ENCODE measurements at places on chromosomes 3 and 15.

- DNase-seq, result no peak
Measured at GRCh38 chr3:24513463-24513862, 18.8 kb upstream of the THRB start.

GRCh38 chr3:184874709-184875644, 63.0 kb downstream of the VPS8 start:
- DNase-seq, result no peak

GRCh38 chr3:178900029-178900646, 171.5 kb downstream of the ZMAT3 start:
- DNase-seq, result no peak

- no peak for DNase-seq
Measured at GRCh38 chr15:76565366-76565765, 228.8 kb downstream of the ISL2 start.

GRCh38 chr15:78914027-78914764, 30.6 kb downstream of the CTSH start:
- DNase-seq, result no peak

- no peak for DNase-seq
Measured at GRCh38 chr3:159520638-159521037, 468.0 kb upstream of the IL12A start.

DNA sequence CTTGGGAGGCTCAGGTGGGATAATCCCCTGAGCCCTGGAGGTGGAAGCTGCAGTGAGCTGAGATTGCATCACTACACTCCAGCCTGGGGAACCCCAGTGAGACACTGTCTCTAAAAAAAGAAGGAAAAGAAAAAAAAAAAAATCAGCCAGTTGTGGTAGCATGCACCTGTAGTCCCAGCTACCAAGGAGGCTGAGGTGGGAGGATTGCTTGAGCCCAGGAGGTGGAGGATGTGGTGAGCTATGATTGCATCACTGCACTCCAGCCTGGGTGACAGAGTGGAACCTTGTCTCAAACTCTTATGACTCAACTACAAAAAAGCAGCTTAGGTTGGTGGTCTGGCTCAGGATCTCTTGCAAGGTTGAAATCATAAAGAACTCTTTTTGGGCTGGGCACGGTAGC, 19.3 kb upstream of the GPX1 start:
- DNase-seq, result peak; percentile 40

DNA sequence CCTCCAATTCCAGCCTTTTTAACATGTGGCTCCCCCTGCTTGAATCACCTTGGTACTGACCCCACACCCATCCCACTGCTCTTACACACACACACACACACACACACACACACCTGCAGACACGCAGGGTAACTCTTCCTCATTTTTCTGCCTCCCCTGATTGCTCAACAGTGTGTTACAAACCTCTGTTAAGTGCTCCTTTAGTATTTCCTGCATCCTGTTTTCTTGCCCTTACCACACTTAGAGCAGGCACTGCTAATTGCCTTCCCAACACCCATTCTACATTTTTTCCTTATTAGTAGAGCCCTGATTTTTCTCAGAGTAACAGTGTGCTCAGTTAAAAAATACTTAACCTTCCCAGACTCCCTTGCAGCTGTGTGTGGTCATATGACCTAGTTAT, 184.0 kb downstream of the EBLN2 start:
- no peak for DNase-seq

GRCh38 chr15:63476229-63476632, 28.2 kb upstream of the USP3 start:
- DNase-seq, result no peak

GRCh38 chr3:65597952-65598413, 440.7 kb downstream of the MAGI1 start:
- DNase-seq, result no peak

DNA sequence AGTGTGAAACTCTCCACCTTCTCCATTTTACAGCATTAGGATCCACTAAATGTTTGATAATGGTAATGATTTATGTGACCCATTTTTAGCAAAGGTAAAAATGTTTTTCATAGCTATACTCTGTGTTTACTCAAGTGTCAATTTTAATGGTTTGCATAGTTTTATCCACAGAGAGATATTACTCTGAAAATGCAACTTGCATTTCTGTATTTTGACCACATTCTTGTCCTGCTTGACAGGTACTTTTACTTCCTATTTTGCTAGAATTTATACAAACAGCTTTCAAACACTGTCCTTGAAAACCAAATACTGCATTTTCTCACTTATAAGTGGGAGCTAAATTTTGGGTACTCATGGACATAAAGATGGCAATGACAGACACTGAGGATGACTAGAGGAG, 62.9 kb downstream of the SERPINI1 start:
- DNase-seq, result no peak

DNA sequence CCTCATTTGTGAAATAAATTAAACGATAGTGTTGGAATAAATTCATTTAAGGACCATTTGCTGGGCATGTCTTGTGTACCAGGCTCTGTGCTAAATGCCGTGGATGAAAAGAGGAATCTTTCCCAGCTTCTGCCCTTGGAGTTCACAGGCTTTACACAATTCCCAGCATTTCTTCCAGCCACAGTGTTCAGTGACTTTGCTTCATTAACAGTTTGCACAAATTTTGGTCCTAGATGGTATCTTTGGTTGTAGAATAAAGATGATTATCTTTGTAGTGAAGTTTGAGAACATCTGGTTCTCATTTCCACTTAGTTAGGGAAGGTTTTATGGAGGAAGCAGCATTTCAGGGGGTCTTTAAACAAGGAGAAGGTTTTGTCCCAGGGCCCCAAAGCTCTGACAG, 100.1 kb downstream of the LRTM1 start:
- no peak for DNase-seq

GRCh38 chr3:134462331-134462941, 23.3 kb downstream of the ANAPC13 start:
- DNase-seq, result no peak

DNA sequence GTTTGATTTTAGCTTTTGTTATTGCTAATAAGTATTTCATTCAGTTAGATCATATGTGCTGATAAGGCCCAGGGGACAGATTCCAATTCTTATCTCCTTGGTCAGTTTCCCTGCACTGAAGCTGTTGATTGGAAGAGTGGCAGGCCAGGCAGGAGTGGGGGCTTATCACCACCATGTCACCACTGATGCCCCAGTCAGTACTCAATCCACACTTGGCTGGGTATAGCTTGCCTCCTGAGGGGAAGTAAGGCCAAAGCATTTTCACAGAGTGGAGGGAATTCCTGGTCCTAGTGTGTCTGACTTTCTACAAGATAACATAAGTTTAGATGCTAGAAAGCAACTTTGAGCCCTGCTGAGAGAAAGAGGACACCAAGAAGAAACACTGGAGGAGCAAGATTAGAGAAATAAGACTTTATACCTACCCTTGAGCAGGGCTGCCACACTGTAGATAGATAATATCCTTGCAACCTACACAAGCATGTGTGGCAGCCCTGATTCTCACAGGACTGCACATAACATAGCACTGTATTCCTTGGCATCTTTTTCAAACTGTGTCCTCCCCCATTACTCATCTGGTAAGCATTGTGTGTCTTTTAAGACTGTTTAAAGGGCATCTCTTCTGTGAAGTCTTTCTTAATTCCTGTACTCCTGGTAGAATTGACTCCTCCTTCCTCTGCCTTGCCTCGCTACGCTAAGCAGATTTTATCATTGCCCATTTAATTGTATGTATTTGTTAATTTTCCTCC, 24.3 kb downstream of the OXNAD1 start:
- DNase-seq, result no peak

DNA sequence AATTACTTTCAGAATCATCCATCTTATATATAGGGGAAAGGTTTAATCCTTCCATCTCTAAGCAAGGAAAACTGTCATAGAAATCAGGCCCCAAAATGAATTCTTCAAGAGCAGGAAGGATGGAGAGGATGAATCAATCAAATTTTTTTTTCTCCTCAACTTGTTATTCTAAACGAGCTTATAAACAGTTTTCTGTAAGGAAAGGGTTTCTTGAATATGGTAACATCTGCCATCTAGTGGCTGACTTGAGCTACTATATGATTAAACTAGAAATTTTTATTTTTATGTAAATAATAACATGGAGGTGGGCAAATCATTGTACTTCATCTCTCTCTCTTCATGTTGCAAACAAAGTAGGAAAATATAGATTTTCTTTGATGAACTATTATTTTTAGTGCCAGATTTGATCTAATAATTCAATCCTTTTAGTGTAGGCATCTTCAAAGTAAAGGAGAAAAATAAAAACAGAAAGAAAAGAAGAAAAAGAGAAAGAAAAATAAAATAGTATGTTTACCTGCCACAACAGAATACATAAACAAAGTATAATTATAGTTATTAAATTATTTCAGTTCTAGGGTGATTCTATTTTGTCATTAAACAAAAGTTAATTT, 146.6 kb downstream of the SERPINI1 start:
- no peak for DNase-seq

DNA sequence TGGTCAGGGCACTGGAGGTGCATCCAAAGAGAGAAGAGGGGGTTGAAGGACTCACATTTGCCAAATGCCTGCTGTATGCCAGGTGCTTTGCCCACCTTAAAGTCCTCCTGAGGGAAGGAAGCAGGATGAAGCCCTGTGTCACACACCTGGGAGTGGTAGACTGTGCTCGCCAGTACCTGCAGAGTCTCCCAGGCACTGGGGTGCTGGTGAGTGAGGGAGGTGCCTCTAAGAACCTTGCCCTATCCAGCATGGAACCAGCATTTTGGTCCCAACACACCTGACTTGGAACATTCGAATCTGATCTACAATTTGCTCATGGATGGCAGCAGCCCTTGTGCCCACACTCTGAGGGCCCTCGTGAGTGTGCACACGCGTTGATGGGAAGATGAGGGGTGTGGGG, 76.7 kb downstream of the SEC22A start:
- DNase-seq, result no peak

- DNase-seq, result no peak
Measured at GRCh38 chr3:173865900-173866498, 468.5 kb downstream of the NLGN1 start.

- DNase-seq, result no peak
Measured at GRCh38 chr3:106540743-106541142, 671.9 kb upstream of the CBLB start.

DNA sequence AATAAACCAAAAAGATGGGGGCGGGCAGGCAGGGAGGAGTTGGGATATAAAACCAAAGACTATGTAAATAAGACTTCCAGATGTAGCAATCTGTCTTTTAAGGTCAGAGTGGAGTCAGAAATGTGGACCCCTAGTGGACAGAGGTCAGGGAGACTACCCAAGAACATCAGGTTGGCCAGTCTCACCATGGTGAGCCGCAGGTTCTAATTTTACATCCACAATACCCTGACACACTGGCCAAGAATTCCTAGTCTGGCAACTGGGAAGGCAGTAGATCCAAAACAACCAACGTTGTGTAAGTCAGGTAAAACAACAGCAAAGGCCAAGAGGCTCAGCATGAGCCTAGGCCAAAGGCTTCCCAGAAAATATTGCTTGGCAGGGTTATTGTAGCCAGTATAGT, 203.4 kb downstream of the FOXP1 start:
- DNase-seq, result no peak

DNA sequence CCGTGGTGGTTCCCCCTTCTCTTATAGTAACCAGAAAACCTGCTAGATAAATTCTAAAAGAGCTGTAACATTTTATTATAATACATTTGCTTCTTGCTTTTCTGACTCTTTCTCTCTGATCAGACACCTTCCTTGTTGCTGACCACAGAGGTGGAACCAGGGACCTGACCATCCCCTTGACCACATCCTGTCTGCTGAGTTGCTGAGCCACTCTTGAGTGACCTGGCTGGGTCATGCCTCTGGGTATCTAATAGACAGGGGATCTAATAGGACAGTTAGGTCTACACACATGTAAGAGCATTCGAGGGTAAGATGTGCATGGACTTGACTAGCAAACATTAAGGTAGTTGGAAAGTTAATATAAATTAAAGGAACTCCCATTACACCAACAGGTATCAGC, 22.8 kb upstream of the TRIM59 start:
- DNase-seq, result no peak

DNA sequence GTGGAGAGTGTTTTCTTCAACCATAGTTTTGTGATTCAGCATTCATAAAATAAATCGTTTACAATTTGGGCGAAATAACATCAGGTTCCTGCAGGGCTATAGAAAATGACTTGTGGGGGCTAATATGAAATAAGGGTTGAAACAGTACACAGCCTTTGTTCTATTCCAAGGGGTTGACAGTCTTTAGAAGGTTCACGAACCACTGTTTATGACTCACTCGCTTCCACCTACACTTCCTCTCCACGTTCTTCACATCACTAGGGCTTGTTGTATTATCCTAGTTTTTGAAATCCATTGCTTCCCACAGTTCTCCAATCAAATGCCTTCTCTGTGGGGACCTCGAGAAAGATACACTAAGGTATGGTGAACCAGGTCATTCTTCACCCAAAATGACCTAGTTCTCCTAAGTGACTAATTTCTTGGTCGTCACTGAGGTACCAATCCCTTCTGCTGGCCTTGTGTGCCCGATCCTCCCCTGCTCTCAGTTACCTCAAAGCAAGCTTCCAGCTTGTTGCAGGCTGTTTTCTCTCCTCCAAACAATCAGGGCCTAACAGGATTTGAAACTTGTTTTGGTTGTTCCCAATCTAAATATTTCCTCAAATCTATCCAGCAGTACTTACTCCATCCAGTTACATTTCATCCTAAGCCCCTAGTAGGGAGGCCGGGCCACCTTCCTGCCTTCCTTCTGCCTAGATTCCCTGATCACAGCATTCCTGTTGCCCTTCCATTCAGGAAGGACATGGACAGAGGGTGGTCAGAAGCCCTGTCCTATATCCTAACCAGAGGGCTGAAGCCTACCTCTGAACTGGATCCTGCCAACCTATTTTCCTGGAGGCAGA, 23.1 kb upstream of the TBL1XR1 start:
- DNase-seq, result no peak

GRCh38 chr3:156559321-156559720, 4.4 kb upstream of the SSR3 start:
- DNase-seq, result no peak

- no peak for DNase-seq
Measured at GRCh38 chr3:141795276-141795675, 32.1 kb downstream of the GRK7 start.

All from effector memory CD4-positive, alpha-beta T cell (primary cell).